Glomerular endothelial cell (primary cell): ENCODE measurements at places on chromosomes 11 and 22.

GRCh38 chr11:2566223-2567025 lies 121.6 kb downstream of the KCNQ1 start:
- no peak for DNase-seq

GRCh38 chr11:68652683-68653156 lies 31.6 kb upstream of the GAL start:
- DNase-seq, result no peak

DNA sequence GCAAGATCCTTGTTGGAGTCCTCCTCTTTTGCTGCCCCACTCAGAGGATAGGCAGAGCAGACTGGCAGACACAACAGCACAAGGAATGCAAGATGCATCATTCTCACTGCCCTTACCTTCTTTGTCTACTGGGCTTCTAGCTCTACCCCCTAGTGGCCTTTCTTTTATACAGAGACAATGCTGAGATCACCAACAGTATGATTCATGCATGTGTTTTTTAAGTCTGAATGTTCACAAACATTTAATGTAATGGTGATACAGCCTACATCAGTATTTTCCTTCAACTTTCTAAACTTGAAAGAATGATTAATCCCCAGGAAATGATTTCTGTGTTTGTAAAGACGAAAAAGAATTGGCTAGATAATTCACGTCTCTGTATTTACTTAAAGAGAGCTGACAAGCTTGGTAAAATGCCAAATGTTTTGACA lies at the start of gene MMP10:
MMP10 (minus strand) TSS at position 138 of the 428 bp plus-strand sequence; CDS start at position 101, 37 bp downstream.
- DNase-seq, result peak; percentile 79

DNA sequence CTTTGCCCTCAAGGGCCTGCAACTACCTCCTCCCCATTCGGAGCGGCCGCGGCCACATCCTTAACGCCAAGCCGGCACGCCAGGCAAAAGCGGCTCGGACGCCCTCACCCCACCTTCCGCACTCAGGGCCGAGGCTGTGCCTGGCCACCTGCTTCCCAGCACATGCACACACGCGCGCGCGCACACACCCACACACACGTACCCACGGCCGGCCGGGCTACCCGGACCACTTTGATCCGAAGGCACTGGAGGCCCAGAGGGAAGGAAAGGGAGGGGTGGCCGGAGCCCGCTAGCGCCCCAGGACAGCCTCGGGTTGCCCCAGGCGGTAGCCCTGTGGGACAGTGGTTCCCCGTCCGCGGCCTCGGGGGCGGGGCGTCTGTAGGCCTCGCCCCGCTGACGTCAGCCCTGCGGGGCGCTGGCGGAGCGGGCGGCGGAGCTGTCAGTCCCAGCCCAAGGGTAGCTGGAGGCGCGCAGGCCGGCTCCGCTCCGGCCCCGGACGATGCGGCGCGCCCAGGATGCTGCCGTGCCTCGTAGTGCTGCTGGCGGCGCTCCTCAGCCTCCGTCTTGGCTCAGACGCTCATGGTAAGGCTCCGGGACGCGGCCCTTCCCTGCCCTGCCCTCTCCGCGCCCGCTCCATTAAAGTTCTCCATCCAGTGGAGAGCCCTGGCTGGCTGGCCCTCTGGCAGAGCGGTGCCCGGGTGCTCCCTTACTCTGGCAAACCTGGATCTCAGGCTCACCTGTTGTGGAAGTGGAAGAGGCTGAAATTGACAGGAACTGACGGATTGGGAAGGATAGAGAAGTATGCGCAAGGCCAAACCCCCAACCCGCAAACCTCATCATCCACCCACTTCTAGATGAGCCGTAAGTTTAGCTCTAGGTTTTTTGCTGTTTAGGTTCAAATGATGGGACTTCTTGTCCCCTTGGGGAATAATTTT lies at the start of gene IL10RA:
IL10RA (plus strand) TSS at position 442 of the 935 bp plus-strand sequence; CDS start at position 516, 74 bp downstream.
- DNase-seq, result no peak

GRCh38 chr11:21588754-21589153 lies 604.1 kb upstream of the ANO5 start:
- no peak for DNase-seq

DNA sequence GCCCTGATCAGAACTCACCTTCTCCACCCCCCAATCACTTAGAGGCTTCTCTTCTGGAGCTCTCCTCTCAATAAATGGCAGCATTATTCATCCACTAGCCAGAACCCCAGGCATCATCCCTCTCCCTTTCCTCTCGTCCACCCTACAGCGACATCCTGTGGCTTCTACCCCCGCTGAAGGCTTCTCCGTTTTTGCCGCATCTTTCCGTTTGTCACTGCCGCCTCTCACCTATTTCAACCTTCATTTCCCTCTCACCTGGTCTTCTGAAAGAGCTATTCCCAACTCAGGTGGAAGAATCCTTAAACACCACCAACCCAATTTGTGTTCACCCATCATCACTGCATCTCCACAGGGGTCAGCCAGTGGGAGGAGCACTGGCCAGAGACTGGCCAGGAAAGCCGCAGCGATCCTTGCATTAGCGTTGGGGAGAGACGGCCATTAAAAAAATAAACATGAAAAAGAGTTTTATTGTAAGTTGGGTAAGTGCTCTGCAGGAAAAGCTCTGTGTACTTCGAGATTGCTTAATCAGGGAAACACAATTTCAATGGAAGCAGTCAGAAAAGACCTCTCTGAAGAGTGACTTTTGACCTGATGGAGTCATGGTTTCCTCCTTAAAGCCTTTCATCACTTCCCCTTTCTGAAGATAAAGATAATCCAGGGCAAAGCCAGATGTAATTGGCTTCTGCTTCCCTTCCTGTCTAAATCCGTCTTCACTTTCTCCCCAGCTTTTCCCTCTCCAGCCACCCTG lies 36.7 kb downstream of the SPATA19 start:
- DNase-seq, result no peak

- DNase-seq, result no peak
These were observed 260.6 kb downstream of the SOX6 start for GRCh38 chr11:16095756-16096155.

DNA sequence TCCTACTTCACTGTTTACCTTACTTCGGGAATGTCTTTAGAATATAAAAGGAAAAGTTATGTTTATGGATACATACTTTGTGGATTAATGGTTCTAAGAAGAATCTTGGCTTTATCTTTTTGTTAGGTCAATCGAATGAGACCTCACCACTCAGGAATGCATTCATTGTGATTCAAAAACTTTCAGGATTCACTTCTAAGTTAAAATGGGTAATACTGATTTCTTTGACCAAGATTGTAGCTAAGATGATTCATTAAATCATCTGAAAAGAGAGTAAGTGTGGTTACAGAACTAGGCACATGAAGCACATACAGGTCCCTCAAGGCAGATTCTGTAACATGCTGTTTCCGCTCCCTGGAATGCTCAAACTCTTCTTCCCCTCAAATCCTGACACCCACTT lies 716.4 kb downstream of the KCNA4 start:
- no peak for DNase-seq

DNA sequence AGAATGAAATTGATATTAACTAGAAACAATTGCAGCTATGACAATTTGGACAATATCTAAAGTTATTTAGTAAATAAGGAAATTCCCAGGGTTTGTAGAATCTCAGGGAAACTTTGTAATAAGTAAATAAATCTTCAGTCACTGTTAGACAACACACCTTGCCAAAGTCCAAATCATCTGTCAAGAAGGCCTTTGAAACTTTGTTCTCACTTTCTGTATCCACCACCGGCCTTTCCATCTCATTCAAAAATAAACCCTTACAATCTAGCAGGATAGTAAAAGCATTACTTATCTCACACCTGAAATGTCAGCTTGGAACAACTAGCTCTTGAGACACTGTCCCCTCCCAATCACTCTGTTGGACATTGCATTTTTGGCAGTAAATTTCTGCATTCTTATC lies 7.9 kb downstream of the NNMT start:
- no peak for DNase-seq

DNA sequence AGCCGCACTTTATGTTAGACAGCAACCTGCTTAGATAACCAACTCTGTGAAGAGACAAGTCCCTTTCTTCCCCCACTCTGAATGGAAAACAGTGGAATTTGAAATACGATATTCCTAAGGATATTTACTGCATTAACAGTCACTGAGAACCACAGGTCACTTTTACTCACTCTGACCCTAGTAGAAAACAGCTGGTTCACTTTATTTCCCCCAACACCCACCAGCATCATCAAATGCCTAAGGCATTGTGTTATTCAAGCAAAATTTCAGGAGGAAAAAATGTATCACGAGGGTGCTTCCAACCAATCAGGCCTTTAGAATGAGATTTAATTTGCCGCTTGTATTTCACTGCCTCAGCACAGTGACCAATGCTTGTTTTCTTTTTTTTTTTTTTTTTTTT lies 1134.1 kb upstream of the CCDC90B start:
- no peak for DNase-seq

GRCh38 chr11:64268025-64268892 lies 16.2 kb downstream of the BAD start:
- DNase-seq, result no peak

DNA sequence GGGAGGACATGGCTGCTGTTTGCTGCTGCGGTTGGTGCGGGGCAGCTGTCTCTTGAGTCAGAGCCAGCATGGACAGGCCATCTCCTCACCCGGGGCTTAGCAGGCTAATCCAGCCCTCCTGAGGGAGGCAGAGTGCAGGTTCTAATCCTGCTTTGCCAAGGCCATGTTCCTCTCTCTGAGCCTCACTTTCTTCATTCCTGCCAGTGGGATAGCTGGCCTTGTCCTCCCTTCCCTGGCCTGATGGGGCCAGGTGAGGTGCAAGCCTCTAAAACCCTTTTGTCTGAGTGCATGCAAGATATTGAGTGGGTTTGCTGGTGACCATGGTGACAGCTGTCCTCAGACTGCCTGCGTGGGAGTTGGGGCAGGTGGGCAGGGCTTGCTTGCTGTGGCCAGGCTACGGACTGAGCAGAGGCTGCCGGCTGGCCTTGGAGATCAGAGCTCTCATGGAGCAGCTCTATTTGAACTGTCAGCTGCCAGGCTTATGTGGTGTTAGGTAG lies 3.6 kb downstream of the USP35 start:
- DNase-seq, result no peak

- DNase-seq, result no peak
These were observed 5.3 kb downstream of the SLN start for GRCh38 chr11:107706531-107706930.
